ENCODE measurements at places on chromosomes 11 and 22. TPM values are rescaled to one million over a fixed set of nuclear protein-coding genes. Genes with fewer than 3 reads are reported as not detected.

DNA sequence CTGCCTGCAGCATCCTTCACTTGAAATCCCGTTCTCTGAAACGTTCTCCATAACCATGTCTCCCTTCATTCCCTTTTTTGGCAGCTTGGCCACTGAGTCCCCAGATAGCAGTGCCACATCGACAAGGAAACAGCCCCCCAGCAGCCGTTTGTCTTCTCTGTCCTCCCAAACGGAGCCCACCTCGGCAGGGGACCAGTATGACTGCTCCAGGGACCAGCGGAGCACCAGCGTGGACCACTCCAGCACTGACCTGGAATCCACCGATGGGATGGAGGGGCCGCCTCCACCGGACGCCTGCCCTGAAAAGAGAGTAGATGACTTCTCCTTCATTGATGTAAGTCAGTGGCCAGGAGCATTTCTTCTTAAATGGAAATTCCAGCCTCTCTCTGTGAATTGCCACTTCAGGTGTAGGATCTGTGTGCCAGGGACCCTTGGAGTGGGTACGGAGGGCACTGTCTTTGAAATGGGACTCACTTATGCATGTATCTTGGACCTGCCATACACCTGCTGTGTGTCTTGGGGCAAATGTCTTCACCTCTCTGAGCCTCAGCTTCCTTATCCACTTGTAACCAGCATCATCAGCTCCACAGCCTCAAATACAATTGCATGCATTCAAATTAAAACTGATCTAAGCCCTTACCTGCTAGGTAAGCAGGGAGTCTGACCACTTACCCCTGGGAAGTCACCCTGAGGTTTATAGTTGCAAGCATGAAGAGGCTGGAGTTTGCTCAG, 25.3 kb upstream of the CRYBB3 start:
- no peak for DNase-seq

Gene RIMBP3B
- not detected for total RNA-seq

DNA sequence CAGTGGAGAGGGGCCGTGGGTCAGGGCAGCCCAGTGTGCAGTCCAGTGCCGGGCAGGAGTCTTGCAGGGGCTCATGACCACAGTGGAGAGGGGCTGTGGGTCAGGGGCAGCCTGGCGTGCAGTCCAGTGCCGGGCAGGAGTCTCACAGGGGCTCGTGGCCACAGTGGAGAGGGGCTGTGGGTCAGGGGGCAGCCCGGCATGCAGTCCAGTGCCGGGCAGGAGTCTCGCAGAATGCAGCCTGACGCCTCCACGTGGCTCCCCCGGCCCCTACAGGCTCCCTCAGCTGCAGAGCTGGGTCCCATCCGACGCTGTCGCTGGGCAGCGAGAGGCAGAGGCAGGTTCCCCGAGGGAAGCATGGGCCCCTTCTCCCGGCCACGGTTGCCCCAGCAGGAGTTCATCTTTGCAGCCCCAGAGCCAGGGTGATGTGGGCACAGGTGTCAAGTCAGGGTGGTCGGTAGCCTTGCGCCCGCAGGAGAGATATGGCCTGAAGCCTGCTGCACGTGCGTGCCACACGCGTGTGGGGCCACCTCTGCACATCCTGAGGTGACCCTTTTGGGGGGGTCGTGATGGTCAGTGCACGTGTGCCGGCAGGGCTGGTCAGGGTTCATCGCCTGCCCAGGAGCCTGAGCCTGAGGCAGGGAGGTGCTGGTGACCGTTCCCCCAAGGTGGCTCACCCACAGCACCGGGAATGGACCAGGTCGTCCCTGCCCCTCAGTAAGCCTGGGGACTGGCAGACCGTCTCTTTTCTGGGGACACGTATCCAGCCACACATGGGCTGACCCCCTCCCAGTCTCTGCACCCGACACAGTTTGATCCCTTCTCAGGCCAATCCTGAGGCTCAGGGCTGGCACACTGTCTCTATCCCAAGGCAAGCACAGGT, 2.9 kb downstream of the IFITM5 start:
- DNase-seq, result no peak

DNA sequence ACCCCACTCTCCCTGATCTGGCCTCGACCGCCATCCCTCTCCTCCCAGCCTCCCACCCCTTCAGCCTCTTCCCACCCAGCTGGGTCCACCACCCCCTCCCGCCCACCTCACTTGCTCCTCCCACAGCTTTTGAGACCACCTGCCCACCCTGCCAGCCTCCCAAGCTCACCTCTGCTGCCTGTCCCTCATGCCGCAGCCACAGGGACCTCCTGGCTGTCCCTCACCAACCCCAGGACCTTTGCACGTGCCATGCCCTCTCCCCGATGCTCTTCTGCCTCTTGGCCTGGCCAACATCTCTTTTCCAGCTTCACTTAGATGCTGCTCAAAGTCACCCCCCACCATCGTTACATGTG, 6.5 kb downstream of the PNPLA5 start:
- no peak for DNase-seq

GRCh38 chr11:71543866-71544265, 4.4 kb upstream of the KRTAP5-9 start:
- no peak for DNase-seq

DNA sequence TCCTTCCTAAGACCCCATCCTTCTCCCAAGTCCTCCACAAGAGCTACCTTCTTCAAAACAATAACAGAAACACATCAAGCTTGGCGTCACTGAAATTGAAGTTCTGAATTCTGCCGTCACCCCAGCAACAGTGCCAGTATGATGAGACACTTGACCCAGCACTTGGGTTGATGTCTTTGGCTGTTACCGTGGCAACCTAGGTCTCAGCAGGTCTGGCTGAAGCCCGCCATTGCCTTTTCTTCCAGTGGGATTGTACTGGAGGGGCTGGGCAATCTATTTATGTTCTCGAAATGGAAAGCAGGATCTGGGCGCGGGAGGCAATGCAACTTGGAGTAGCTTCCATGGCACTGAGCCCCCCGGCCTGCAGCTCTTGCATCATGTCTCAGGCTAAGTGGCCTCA, 23.8 kb downstream of the NPTXR start:
- no peak for DNase-seq

GRCh38 chr11:115873813-115874212, 369.6 kb upstream of the CADM1 start:
- no peak for DNase-seq

DNA sequence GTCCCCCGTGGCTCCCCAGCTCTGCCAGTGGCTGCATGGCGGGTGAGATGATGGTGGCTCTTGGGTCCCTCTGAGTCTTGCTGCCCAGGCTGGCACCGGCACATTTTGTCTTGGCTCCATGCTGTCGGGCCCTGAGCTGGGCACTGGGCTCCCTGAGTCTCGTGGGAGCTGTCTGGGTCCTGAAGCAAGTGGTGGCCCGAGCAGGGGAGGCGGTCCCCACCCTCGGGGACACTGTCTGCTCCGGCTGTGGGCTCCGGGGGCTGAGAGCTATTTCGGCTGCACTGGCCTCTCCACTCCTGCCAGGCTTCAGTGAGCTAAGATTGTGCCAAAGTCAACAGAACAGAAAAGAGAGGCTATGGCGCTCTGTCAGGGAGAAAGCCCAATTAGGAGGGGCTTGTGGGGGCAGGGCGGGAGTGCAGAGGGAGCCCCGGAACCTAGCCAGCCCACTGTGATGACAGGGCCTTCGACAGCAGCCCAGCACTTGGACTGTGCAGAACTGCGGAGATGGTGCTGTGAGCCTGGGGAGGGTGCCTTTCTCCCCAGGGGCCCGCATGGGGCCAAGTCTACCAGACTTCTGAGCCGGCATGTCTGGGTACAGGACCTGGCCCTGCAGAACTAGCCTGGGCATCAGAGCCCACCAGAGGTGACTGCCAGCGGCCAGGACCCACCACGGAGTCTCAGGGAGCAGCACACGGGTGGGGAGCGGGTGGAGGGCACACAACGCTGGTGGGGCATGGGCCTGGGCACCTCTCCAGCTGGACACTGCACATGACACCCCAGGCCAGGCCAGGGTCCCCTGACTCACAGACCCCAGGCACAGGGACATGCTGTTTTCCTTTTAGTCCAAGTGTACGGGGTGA, 38.0 kb downstream of the RTN4R start:
- no peak for DNase-seq

GRCh38 chr22:17106785-17107546, 14.2 kb downstream of the TMEM121B start:
- no peak for DNase-seq

DNA sequence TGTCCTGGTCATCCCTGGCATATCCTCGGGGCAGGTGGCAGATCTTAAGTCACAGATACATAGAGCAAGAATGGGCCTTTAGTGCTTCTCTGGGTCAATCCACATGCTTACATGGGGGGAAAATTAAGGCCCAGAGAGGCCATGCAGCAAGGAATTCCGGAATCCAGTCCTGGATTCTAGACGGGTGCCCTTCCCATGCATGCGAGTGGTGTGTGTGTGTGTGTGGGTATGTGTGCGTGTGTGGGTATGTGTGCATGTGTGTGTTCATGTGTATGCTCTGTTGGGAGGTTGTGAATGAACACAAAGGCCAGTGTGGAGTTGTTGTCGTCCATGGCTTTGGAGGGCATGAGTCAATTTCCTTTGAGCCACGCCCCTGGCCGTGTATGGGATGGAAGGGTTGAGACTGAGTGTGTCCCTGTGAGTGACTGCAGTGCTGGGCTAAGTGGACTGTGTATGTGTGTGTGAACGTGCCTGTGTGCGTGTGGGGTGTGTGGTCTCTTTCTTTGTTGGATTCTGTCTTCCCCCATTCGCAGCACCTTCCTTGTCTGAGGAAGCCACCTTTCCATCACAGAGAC, 33.4 kb upstream of the EIF3D start:
- peak; percentile 81 for DNase-seq

Gene C22orf15
- total RNA-seq, result not detected

Gene ART1
- total RNA-seq, result not detected

DNA sequence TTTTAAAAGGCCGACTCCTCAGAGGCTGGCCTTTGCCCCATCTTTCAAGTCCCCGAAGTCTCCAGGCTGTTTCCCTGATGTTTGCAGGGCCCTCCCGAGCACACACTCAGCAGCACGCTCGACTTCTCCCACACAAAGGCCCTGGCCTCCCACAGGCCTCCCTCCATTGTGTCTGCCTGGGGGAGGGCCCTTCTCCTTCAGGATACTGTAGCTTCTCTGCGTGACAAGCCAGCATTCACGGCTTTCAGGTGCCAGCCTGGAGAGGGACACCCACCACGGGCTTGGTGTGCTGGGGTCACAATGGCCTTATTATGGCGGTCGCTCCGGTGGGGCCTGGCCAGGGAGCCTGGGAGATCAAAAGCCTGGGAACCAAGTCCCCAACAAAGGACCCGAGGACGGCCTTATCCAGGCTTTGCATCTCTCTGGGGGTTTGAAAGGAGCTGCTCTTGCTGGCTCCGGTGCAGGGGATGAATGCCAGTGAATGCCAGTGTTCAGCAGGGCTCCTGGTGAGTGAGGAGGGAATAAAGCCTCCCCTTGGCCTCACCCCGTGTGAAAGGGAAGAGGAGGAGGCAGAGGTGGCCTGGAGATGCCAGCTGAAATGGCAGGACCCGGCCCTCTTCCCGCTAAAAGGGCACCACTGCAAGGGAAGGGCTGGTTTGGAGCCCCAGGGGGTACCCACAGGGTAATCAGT, 55.0 kb downstream of the TRAF6 start:
- DNase-seq, result peak; percentile 55

- no peak for DNase-seq
Measured at GRCh38 chr11:1388763-1389102, 1.0 kb upstream of the BRSK2 start.

GRCh38 chr11:32216749-32217148, 125.9 kb downstream of the RCN1 start:
- DNase-seq, result no peak

DNA sequence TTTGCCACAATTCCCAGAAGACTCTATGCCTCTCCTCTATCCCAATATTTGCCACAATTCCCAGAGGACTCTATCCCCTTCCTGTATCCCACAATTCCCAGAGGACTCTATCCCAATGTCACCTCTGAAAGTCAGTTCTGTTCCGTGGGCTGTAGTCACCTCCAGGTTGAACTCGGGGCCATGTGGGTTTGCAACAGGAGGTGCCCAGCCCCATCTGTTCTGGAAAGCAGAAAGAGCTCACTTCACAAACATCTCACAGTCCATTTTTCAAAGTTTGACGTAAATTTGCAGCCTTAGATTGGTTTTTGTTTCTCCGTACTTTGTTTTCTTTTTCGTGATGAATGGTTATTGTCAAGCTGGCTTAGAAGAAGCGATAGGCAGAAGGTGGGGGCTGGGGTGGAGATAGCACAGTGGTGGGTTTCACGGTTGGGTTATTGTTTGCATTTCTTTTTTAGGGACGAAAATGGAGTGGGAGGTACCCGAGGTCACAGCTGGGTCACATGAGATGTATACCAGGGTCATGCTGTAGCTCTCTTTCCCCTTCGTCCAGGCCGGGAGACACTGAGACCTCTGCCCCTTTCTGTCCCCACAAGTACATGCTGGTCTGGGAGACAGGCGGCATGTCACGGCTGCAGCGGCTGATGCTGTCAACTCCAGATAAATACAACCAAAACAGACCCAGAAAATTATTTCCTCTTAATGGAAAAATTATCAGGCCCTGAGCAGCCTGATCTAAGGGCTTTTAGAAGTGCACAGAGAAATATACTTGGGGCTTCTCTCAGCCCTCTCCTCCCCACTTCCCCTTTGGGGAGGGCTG, 374.5 kb downstream of the CADM1 start:
- DNase-seq, result no peak

DNA sequence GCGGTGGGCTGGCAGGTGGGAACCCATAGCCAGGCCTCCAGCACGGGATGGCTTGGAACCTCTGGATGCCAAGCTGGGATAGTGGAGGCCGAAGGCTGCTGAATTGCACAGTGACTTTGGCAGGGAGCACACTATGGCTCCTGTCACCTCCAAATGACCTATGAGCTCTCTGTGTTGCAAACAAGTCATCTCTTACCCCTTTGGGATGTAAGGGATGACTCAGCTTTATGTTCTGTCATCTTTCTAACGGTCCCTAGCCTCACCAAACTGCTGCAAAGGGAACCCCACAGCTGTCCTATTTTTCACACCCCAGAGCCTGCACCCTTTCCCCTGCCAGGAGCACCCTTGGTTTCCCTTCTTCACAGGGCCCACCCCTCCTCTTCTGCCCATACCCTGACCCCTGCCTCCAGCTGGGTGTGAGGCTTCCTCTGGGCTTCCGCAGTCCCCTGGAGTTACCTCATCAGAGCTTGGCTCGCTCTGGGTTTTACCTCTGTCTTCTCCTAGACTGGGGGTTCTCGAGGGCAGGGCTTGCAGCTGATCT, 2.7 kb upstream of the SCUBE1 start:
- peak; percentile 15 for DNase-seq

GRCh38 chr11:46253258-46254132, 24.0 kb upstream of the CREB3L1 start:
- peak; percentile 58 for DNase-seq

DNA sequence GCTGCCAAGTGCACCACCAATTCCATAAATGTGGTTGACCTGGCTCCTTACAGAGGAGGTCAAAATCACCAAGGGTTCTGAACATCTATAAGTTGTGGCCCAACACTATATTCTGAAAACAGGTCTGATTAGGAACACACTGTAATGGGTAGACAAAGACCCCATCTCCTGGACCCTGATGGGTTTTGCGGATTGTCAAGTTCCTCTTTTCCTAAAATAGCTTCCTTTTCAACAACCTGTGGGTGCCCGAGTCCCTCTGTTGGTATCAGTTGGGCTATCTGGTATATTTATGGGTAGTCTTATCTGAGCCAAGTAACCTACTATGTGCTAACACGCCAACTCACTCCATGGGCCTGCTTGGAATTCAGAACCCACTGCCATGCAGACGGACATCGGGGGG, 9.9 kb upstream of the CACNG2 start:
- DNase-seq, result no peak

All from GM23248 (cell line).